ENCODE measurements at places on chromosomes 2 and 18.

DNA sequence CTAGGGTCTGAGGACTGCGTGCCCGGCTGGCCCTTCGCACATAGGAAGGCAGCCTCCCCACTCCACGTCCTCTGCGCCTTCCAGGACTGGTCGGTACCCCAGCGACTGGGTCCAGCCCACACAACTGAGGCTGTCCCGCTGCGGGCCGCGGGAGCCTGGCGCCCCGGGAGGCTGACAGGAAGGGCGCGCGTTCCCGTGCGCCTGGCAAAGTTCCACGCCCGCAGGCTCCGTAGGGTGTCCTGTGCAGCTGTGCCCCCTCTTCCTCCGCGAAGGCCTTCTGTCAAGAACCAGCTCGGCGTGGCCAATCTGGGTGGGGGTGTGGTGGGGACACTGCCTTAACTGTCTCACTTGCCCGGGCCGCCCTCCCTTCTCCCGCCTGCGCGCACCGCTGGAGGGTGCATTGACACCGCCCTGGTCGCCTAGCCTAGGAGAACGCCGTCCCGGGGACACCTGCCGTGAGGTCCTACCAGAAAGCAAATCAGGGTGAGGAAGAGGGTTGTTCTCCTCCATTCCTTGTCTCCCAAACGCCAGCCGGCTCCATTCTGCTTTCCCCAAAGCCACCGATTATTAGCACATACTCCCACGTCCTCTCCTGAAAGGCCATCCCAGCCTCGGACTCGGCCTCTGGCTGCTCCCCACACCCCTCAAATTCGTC, 618 bp upstream of the LYPD1 start:
- DNase-seq, result no peak

DNA sequence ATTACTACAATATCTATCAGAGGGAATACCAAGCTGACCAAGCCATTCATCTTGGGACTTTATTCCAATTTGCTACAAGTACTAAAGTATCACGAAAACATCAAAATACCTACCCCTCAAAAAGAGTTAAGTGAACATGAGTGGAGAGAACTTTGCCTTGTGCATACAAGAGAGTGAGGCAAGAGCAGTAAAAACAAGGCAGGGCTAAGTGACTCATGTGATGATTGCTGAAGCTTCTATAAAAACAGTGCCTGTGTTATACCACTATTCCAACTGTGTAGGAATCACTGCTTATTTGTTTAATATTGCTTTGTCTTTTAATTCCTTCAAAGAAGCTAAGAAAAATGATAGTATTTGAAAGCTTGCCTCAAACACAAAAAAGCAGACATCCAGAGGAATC, 61.2 kb downstream of the FARSB start:
- DNase-seq, result no peak

DNA sequence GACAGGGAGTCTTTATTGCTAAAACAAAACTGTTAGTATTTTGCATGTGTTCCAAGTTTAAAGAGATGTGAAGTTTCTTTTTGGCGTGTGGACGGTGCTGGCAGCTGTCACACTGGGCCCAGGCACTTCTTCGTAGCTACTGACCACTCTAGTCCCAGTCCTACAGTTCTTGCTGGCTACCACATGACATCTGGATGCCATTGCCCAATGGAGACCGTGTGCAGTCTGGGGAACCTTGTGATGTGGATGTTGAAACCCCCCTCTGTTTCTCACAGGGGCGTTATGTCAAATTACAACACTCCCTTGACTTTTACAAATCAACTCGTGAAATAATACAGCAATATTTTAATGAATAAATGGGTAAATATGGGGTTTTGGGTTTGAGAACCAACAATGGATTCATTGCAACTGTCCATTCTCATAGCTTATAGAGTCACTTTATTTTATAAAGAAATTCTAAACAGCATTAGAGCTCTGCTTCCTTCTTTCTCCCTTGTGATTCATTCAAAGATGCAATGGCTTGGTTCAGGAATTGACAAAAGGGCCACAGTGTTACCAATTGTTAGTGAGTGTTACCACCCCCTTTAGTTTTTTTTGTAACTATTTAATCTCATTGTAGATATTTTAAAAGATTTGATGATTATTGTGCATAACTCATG, 1.2 kb downstream of the GPD2 start:
- DNase-seq, result peak; percentile 90

GRCh38 chr18:37613253-37613565, 47.6 kb upstream of the CELF4 start:
- DNase-seq, result no peak

DNA sequence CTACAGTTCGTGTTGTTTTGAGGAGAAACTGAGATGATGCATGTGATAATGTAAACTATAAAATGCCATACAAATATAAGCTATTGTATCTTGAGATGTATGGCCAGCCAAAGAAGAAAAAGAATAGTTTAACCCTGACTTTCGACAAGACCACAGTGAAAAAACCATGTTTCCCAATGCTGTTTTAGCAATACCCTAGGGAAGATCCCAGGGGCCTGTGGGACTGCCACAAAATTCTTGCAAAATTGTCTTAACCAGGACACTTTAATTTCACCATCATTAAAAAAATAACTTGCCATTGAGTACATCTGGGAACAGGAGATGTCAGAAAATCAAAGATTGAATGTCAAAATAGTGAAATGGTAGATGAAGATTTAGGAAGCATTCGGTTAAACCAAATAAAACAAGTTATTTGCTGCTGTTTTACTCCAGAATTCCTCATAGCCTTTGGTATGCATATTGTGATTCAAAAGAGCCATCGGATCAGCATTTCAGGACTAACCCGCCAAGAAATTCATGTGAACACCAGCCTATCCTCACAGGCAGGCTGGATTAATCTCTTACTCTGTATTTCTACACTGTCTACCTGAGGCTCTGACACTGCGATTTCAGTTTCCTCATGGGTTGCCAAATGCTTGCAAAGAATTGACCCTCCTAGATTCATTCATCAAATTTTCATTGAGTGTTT, 49.0 kb upstream of the SP3 start:
- no peak for DNase-seq

DNA sequence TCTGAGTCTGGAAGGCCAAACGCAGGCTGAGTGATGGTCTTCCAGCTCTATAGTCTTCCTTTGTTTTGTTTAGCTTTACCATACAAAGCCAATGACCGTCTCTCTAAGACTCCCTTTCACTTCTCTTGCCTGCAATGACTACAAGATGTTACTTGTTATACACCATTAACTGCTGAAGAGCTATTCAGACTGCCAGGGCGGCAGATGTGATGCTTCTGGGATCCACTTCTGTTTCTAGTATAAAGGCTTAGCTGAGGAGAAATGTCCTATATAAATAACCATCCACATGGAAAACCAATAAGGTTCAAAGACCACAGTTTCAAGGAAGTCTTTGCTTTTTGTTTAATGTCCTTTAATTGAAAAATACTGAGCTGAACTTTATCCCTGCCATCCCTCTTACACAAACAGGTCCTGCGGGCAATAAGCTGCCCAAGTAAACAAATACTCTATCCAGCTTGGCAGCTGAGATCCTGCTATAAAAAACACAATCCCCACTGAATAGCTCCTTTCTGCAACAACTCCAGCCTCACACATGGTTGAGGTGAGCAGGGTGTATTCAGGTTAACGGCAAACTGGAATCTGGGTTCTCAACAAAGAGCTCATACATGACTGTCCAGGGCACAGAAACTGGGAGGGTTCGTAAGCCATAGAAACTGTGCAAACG, 124.6 kb downstream of the VIT start:
- DNase-seq, result no peak

DNA sequence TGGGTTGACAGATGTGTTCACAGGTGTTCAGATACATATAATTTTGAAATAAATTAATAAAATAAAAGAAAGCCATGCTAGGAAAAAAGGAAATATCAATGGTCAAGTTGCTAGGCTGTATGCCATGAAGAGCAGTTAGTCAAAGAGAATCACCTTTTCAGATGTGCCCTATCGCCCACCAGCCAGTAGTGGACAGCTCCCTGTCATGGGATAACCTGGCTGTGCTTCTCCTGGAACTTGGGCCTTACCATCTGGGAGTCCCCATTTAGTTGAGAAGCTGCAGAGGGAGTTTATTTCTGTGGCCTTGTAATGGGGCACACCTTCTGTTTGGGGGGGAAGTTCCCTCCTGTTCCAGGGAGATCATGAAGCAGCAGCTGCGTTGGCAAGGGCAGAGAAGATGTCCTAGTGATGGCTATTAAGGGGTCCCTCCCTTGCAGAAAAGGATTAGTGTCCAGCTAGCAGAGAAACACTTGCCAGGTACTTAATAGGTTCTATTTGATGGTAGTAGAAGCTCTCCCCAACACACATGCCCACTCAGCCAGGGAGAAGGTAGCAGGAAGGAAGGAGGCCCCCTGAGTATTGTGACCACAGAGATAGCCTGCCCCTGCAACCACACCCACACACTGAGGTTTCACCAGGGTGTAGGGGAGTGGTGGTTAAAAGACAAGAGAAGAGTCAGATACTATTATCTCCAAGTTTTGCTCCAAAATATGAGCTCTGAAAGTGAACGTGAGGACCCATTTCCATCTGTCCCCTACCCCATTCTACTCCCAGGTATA, 117.7 kb downstream of the B3GNT2 start:
- DNase-seq, result no peak

DNA sequence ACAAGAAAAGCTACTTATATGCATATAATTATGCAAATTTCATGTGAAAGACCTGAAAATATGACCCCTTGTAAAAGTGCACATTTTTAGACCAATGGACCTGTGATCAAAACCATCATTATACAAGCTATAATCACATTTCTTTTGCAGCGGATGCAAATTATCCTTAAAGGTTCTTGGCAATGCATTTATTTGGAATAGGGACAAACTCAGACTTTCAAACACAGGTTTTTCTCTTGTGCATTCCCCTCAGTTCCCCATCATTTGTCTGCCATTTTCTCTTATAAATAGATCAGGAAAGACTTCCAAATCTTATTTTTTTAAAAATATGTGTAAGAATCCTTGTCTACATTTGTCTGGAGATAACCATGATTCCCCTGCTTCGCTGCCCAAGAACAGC, 954.2 kb upstream of the NRXN1 start:
- DNase-seq, result no peak

GRCh38 chr2:158519481-158519880, 62.7 kb downstream of the PKP4 start:
- DNase-seq, result no peak

GRCh38 chr18:64713284-64713683, 564.4 kb upstream of the LINC00305 start:
- peak; percentile 57 for DNase-seq

- DNase-seq, result peak; percentile 35
Measured at GRCh38 chr18:70135604-70136003, 69.9 kb downstream of the RTTN start.

DNA sequence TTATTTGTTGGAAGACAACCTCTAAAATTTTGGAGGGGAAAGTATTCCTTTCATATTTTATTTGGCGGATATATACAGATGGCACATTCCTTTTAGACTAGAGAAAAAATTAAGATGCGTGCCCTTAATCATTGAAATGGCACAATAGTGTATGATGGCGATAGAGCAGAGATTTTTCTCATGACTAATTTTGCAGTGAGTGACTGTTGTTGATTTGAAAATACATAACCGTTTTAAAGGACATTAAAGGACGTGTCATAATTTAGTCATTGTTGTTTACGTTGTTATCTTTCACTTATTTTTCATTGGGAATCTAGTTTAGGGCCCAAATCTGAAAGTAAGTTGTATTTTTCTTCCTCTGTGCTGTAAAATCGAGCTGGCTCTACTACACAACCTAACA, 61.7 kb downstream of the CERS6 start:
- DNase-seq, result no peak

DNA sequence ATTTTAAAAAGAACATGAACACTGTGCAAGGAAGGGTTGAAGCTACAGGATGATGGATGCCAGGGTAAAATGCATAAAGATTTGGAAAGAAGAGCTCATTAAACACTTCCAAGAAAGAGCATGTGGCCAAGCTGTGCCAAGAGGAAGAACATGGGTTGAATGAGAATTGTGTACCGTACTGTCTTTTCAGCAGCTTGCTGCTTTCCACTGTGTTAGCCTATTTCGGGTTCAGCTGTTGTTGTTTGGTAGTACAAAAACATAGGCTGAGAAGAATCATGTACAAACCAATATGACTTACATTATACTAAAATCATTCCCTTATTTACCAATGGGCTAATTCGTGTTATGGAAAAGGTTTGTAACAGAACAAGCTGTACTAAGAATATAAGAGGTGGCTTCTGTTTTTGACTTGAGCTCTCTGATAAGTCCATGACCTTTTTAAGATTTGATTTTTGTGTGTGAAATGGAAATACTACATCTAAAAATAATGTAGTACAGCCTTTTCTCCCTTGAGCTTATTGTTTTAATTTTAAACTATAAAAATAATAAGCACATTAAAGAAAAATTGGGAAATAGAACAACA, 188.3 kb upstream of the STON1 start:
- DNase-seq, result no peak

DNA sequence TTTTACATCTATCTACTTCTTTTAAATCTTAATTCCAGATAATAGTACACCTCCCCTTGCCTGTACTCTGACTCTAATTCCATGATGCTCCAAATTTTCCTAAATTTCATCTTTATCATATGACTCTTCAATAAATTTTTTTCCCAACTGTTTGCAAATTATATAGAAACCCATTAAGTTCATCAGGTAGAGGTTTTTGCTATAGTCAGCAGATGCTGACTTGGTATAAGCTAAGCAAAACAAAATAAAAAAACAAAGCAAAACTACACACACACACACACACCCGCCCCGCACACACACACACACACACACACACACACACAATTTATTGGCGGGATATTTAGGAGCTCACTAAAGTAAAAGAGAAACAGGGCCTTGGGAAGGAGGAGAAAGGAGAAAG, 1047.8 kb upstream of the FAM98A start:
- no peak for DNase-seq

DNA sequence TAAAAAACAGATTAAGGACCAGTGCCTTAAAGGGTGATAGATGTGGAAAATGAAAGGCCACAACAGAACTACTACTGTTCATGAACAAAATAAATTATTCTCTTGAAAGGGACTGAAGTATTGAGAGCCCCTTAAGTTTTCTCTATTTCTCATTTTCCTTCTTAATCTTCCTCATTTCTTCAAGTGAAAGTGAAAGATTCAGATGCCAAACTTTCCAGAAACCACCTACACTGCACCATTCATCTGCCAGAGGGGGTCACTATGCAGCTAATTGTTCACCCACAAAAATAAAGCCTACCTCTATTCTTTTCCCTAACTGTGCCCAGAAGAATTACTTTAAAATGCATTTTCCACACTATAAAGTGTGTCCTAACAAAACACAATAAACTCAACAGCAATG, 140.1 kb downstream of the NR4A2 start:
- DNase-seq, result no peak

GRCh38 chr2:208036357-208036756, 11.0 kb upstream of the PLEKHM3 start:
- DNase-seq, result no peak

GRCh38 chr2:161077367-161078210, 82.6 kb upstream of the TANK start:
- peak; percentile 88 for DNase-seq

GRCh38 chr2:197211881-197212342, 98.7 kb downstream of the ANKRD44 start:
- DNase-seq, result no peak

DNA sequence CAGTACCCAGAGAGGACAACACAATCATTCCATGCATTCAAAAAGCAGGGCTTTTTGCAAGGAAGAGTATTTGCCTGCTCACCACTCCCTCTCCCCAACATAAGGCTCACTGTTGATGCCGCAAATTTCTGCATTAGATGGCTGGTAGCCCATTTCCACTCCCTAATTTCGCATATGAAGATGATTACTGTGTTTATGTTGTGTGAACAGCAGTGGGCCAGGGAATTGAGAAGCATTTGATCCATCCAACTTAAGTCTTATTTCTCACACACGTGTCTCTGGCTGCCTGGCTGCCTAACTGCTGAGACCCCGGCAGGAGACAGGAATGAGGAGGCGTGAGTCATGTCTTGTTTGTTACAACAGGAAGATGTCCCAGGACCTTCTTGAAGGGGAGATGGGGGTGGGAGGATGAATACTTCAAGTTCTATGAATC, 294.1 kb downstream of the ALK start:
- DNase-seq, result no peak
